Right hindlimb (tissue), 1 donor: ENCODE measurements at places on chromosomes 7 and 10.
A peak's percentile ranks its signal among the peaks of the same experiment; 100 is the strongest.

- DNase-seq = no peak
Measured at GRCh38 chr7:128443831-128444600, 11.7 kb upstream of the HILPDA start.

DNA sequence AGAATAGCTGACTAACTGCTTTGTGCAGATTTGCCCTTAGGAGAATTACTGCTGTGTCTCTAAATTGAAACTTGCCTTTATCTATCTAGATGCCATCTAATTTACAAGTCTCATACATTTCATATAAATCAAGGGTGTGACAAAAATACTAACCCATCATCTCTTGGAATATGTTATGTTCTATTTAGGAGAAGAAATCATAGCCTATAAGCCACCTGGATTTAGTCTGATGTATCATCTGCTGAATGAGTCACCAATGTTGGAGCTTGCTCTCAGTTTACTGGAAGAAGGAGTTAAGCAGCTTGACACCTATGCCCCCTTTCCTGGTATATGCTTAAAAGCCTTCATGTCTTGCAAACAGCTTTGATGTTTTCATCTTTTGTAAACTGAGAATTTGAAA, 43.5 kb downstream of the NUP205 start:
- DNase-seq = no peak

GRCh38 chr7:150879345-150879744, 27.0 kb downstream of the AOC1 start:
- no peak for DNase-seq

- no peak for DNase-seq
Measured at GRCh38 chr7:116713918-116714317, 41.9 kb downstream of the MET start.

GRCh38 chr7:74263399-74264120, 9.4 kb upstream of the RFC2 start:
- DNase-seq = no peak

DNA sequence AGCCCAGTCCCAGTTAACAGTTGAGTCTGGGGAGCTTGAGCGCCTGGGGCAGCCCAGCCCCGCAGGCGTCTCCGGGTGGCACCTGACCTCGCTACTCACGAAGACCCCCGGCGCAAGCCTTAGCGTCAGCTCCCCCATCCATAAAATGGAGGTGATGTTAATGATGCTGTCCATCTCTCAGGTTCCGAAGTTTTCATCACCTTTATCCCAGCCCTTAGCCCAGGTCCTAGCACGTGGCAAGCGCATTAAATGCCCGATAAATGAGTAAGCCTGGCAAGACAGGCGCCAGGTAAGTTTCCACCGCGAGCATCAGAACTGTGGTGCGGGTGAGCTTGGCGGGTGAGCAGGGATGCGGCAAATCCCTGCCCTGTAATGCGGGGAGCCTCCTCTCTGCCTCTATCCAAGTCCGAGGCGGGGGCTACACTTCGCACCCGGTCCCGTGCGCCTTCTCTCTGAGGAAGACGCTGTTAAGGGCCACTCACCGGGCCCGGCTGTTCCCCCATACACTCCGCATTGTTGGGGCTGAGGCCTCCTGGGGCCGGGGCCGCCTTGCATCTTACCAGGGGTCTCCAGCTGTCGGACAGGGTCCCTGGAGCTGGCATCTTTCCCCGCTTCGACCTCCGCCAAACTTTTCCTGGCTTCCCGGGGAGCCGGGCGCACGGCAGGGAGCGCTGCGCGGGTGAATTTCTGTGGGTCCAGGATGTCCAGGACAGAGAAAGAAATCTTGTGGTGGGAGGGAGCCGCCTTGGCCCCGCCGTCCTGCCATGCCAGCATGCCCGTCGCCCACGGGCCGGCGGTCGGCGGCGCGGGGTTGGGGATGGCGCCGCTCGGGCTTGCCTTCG, 444 bp downstream of the NKX1-2 start:
- no peak for DNase-seq

DNA sequence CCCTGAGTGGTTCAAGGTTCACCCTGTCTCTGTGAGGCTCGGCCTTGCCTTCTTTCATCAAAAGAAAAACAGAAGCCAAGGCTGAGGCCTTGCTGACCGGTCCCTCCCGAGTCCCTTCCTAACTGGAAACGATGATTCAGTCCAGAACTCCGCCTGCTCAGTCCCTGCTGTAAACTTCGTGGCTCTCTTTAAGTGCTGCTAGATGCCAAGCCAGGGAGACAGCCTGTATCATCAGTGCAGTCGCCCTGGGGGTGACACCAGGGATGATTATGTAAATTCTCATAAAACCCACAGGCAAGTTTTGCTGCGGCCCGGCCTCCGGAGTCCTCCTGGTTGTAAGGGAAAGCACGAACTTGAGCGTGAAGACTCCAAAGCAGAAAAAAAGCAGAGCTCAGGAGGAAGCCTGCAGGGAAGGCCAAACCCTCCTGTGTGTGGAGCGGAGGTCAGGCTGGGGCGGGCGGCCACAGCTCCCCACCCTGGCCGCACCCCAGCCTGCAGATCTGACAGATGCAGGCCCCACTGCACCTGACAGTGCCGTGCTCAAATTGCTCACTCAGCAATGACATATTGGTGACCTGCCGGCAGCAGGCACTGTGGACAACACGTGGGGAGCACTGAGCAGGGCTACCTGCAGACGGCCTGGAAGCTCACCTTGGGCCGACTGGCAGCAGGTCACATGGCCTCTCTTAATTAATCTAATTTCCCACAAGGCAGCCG, 123.4 kb downstream of the DYNC2I1 start:
- DNase-seq = no peak

GRCh38 chr7:66502230-66503035, 126.2 kb upstream of the KCTD7 start:
- no peak for DNase-seq

DNA sequence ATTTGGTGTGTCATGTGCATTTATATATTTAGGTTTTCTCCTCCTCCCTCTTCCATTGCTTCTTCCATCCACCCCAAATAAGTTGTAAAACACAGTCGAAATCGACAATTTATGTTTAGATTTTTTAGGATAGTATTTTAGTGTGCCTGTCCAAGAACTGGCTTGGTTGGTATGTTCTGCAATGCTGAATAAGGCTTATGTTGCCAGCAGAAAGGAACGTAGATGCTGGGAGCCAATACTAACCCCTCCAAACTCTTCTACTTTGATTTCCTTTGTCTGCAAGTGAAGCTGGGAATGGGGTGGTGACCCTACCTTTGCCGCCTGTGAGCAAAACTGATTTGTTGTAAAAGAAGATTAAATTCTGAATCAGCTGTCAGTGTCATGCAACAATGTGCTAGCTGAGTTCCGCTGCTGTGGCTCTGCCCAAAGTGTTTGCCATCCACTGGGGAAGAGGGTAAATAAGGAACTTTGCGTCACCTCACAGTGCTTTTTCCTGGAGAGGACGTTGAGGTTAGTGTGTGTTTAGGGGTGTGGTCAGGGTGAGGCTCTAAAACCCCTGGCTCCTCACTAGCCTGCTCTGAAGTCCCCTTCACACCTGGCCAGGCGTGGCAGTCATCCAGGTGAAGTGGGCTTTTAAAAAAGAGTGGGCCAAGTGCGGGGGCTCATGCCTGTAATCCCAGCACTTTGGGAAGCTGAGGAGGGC, 44.4 kb downstream of the TACC2 start:
- no peak for DNase-seq

- no peak for DNase-seq
Measured at GRCh38 chr10:114295393-114295792, 56.3 kb downstream of the VWA2 start.

DNA sequence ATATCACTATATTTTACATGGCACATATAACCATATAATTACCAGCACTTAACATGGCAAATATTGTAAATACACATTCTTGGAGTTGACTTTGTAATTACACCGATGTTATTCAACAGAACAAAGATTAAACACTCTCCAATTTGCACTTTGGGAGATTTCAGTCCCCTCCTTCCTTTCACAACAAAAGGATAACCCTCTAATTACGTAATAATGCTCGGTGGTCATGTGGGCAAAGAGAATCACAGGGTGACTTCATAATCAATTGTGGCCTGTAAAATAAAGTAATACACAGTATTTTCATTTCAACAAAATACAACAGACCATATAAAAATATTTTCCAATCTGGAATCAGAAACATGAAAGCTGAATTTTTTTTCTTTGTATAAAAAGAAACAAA, 73.2 kb downstream of the RHOBTB1 start:
- DNase-seq = no peak

DNA sequence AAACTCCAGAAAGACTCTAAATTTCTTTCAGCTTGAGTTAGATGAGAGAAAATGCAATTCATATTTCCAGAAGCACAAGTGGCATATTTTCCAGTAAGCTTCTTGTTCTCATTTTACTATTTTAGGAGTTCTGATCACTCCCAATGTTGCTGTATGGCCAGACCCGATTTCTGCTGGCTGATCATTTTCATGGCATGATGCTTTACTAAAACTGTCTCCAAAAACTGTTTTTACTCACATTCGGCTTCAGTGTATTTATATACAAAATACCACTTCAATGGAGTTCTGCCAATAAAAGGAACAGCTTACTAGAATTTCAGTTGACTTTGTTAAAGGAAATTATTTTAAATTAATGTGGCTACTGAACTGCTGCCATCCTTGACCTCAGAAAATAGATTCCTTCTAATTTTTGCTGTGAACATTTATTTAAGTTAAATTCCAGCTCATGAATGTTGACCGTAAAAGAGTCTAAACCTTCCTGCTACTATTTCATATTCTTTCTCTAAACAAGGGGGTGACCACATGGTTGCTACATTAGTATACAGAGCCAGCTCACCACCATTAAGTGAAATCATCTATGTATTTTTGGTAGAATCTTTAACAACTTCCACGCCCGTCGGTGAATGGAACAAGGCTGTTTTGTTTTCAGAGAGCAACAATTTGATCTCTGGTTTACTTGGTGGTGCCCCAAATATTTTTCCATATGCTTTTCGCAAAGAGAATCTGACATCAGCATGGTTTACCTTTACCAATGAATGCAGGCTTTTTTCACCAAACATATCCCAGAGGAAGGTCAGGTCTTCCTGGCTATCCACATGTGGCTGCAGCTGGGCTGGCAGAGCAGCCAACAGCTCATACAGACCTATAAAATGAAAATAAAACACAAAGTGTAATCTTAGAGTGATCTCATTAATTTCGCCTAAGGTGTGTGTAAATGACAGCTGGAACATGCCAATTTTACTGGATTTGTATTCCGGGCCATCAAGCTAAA, 101.2 kb downstream of the MPP7 start:
- DNase-seq = peak; percentile 39

GRCh38 chr10:119313024-119313423, 105.7 kb downstream of the GRK5 start:
- DNase-seq = no peak

DNA sequence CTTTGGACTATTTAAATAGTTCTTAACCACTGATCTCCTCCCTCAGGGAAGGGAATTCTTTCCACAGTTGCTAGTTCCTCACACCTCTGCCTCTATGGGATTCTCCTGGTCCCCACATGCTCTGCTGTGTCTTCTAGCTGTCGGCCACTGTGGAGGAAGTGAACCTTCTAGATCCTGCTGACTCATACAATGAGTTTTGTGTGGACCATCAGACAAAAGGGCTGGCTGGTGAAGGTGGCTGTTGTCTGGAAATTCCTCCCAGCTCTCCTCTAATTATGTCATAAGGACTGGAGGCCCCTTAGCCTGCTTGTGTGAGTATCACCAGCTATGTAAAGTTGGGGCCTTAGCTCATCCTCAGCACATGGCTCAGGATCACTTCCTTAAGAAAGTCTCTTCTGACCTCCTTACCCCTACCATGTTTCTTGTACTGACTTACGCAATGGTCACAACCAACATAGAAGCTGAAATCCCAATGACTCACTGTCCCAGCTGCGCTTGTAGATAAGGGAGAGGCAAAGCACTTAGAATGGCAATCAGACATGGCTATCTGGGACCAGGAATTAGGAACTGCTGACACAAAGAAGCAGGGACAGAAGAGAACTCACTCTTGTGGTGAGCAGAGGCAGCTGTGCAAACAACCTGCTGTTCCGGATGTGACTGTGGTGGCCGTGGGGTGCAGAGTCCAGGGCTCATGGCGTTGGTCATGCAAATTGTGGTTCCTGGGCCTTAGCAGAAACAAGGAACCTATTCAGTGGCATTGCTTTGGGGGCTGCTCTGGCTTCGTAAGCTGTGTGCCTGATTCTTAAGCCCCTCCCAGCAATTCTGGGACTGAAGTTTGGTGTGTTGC, 2.5 kb upstream of the MACC1 start:
- DNase-seq = peak; percentile 57
